ENCODE measurements at places on chromosomes 1 and 21.

DNA sequence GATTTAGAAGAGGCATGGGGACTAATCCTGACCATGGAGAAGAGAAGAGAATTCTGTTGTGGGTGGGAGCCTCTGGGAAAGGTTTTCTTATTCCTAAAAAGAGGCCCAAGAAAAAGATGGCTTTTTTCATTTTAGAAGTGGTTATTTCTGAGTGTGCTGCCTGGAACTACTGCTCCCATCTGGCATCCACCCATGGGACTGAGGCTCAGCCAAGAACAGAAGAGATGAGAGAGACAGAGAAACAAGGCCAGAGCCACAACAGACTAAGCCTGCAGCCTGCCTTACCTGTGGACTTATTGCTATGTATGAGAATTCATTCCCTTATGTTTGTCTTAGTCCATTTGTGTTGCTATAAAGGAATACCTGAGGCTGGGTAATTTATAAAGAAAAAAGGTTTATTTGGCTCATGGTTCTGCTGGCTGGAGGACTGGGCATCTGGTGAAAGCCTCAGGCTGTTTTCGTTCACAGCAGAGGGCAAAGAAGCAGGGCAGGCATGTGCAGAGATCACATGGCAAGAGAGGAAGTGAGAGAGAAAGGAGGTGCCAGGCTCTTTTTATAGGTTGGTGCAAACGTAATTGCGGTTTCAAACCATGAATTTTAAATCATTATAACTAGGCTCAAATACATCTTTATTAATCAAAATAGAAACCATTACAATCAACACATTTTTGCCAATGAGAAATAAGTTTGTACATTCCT lies 57.5 kb upstream of the PRDM2 start:
- no peak for DNase-seq

GRCh38 chr1:12085643-12086260 lies 22.6 kb downstream of the TNFRSF8 start:
- no peak for DNase-seq

DNA sequence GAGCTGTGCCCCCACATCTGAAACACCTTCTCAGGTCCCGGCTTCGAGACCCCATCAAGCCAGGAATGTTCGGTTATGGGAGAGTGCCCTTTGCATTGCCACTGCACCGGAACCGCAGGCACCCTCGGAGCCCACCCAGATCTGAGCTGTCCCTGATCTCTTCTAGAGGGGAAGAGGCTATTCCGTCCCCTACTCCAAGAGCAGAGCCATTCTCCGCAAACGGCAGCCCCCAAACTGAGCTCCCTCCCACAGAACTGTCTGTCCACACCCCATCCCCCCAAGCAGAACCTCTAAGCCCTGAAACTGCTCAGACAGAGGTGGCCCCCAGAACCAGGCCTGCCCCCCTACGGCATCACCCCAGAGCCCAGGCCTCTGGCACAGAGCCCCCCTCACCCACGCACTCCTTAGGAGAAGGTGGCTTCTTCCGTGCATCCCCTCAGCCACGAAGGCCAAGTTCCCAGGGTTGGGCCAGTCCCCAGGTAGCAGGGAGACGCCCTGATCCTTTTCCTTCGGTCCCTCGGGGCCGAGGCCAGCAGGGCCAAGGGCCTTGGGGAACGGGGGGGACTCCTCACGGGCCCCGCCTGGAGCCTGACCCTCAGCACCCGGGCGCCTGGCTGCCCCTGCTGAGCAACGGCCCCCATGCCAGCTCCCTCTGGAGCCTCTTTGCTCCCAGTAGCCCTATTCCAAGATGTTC lies 4.3 kb downstream of the ADAMTSL4 start:
- DNase-seq: no peak

- DNase-seq: no peak
Measured at GRCh38 chr1:154501423-154502065, 475 bp upstream of the TDRD10 start.

- DNase-seq: no peak
Measured at GRCh38 chr1:111062081-111062480, 77.8 kb downstream of the DRAM2 start.

GRCh38 chr1:221692643-221693042 lies 49.2 kb downstream of the DUSP10 start:
- no peak for DNase-seq

DNA sequence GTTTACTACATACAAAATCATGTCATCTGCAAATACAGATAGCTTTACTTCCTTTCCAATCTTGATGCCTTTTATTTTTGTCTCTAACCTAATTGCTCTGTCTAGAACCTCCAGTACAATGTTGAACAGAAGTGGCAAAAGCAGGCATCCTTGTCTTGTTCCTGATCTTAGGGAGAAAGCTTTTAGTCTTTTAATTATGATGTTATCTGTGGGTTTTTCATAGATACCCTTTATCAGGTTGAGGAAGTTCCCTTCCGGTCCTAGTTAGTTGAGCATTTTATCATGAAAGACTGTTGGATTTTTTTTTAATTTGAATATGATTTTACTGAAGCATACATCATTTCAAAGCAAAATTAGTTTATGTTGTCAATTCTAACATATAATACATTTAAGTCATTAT lies 45.7 kb upstream of the DISC1 start:
- no peak for DNase-seq

DNA sequence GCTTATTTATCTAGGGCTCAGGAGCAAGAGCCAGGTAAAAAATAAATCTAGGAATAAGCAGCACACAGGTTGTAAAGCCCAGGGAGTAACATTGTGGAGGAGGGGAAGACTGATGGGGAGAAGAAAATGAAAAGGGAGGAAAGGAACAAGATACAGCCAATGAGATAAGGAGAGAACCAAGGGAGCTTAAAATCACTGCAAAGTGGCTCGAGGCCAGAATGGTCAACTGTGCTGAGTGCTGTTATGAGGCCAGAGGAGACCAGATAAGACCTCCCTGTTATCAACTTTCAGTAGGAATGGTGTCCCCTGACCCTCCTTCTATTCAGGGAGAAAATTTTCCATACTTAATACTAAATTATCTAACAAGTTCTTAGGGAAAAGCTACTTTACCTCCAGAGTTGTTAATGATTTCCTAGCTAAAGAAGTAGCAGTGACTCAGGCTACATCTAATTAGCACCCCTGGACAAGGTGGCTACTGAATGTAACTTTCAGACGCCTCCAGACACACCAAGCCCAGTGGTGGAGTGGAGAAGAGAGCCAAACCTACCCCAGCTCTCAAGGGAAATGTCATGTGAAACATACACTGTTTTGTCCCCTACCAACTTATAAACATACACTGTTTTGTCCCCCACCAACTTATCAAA lies 25.5 kb downstream of the ENAH start:
- DNase-seq: no peak

- DNase-seq: peak; percentile 81
Measured at GRCh38 chr1:28437264-28437923, 67.9 kb downstream of the PHACTR4 start.

DNA sequence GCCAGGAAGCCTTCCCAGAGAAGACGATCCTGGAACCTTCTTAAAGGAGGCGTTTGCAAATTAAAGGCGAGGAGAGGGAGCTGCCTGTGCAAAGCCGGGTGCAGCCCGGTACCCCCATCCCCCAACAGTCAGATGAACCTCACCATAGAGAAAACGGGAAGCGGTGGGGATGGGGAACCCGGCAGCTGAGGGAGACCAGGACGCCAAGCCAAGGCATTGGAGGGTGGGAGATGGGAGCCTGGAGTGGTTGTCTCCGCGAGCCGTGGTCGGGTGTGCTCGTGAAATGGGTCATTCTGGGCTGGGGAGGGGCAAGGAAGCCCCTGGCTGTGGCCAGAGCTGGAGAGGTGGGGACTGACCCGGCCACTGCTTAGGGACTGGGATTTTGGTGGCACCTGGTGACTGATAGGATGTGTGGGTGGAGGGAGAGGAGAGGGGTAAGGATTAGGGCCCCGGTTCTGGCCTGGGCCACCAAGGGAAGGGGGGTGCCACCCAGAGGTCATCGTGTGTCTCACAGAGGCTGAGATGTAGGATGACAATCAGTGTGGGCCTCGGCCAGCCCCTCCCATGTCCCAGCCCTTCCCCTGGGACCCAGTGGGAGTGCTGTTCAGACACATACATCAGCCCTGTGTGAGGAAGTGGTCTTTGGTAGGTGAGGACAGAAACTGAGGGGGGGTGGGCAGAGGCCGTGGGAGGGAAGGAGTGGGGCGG lies 676 bp upstream of the PADI2 start:
- no peak for DNase-seq

DNA sequence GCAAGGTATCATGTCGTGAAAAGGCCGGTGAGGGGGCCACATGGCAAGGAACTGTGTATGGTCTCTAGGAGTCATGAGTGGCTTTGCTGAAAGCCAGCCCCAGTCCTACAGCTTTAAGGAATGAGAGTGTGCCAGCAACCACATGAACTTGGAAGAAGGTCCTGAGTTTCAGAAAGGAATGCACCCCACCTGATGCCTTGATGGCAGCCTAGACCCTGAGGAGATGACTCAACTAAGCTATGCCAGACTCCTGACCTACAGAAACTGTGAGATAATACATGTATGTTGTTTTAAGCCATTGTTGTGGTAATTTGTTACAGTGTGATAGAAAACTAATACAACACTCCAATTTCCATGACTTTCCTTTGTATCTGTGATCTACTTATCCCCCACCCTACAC lies 33.5 kb upstream of the AKT3 start:
- peak; percentile 61 for DNase-seq

DNA sequence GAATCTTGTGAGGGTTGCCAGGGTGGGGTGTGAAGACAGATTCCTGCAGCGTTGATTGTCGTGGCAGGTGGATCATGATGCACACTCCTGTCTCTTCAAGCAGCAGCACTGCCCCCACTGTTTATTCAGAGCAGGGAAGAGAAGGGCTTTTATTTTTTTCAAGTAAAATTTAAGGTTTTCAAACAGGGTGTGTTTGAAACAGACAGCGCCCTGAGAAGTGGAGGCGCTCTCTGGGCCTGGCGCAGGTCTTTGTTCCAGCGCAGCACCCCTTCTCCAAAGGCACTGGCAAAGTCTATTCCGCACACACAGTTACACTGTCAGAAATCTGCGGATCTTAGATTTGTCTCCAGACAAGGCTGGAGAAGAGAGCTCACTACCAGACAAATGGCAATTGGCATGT lies 7.0 kb downstream of the C1orf53 start:
- DNase-seq: no peak

Data from fibroblast of gingiva (primary cell).